ENCODE measurements at places on chromosomes 4 and X.

GRCh38 chrX:11434607-11435006 lies 141.4 kb downstream of the AMELX start:
- DNase-seq = no peak

DNA sequence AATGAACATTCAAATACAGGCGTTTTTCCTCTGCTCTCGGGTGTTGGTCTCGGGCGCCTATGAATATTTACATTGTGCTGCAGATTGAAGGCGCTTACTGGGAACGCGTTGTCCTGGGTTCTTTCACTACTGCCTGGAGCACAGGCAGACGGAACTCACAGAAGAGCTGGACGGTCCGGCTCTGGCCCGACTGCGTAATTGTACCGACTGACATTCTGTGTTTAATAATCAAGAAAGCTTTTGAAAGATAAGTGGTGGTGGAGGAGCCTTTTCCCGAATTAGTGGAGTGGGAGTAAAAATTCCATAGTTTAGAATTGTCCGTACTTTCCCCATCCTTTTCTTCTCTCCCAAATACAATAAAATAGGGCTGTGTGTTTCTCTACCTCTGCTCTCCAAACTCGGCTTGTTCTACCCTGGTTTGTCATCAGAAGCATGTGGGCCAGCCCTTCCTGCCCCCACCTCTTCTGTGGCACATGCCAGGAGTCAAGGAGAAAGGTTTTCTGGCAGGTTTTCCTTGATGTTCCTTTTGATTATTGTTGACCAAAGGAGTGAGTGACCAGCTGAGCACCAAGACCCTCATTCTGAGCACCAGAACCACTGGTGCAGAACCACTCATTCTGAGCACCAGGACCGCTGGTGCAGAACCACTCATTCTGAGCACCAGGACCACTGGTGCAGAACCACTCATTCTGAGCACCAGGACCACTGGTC lies 2.3 kb downstream of the FHDC1 start:
- DNase-seq = no peak

DNA sequence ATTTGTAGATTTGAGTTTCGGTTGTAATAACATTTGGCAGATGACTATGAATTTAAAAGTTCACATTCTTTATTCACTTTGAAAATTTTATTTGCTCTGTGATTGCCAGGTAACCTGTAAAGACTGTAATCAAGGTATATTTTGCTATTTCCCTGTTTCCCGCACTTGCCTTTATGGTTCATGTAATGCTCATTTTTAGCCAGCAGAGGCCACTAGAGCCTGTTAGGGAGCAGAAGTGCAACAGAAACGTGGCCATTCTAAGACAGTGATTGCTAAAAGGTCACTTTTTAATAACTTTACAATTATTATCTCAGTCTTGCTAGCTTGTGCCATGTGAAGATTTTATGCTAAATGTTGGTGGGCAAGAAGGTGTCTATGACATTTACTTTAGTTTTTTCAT lies 12.4 kb downstream of the YIPF6 start:
- DNase-seq = peak; percentile 58

DNA sequence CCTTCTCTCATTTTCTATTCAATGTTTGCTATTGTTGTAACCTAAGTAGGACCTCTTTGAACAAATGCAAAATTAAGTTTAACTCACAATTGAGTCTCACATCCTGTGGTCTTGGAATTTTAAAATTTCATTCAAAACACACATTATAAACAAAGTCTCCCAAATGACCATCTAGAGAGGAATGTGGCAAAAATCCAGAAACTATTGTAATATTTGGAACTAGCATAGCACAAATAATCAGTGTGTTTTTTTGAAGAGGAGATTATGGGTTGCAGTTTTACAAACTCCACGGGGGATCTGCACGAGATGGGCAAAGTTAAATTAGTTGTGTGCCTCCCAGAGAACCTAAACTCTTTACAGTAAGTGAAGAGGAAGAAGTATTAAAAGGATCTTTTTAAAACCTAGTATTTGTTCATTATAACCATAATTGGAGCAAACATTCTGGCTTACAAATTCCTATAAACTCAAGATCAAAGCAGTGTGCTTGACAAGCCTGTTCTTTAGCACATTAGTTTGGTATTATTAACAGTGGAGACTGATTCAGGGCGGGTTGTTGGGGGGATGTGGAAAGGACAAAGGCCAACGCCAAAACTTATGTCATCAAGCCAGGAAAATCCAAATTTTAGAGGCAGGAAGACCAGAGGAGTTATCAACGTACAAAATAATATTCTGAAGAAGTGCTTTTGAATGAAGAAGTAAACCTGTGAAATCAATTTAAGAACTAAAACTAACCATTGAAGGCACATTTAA lies 22.4 kb upstream of the RBPJ start:
- peak; percentile 58 for DNase-seq

Data from AG08395 (cell line).